ENCODE measurements at places on chromosomes 2 and 18.

- no peak for DNase-seq
Measured at GRCh38 chr2:118509319-118510004, 338.0 kb downstream of the EN1 start.

GRCh38 chr18:78855188-78855587, 124.4 kb upstream of the SALL3 start:
- DNase-seq = no peak

DNA sequence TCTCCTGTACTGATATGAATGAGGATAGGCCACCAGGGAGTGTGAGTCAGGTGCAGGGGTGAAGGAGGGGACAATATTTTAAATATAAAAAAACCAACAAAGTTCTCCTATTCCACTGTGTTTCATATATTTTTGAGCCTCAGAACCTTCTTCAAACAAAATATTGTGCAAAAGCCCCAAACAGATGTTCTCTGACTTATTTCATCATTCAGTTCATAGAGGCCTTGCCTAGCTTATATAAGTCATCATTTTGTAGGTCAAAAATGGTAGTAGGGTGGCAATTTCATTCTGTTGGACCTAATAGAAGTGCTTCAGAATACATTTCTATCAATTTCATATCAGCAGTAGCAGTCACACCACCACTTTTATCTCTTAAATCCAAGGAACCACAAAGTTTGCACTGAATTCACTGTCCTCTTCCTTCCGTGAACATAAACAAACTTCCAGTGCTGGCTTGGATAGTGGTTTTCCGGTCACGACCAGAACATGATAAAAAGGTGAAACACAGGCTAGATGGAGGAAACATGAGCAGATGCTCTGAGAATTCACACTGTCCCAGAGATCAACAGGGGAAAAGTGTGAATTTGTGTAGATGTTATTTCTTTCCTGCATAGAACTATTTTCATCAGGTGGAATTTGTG, 99.1 kb downstream of the EN1 start:
- DNase-seq = no peak

DNA sequence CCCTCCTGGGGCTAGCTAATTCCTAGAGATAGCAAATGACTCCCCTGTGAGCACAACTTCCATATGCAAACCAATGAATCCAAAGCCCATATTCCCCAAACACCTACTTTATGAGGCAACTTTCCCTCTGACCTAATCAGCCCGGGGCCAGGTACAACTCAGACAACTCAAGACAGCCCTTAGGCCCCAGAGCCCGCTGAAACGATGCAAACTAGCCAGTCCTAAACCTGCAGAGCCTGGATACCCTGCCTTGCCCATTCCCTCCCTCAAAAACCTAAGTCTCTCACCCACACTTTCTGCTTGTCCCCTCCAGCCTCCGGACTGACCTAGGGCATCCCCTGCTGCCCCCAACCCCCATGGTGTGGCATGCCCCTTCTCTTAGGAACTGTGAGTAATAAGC, 142.8 kb downstream of the ACTR3 start:
- no peak for DNase-seq

- no peak for DNase-seq
Measured at GRCh38 chr2:8548619-8549150, 133.2 kb upstream of the ID2 start.

DNA sequence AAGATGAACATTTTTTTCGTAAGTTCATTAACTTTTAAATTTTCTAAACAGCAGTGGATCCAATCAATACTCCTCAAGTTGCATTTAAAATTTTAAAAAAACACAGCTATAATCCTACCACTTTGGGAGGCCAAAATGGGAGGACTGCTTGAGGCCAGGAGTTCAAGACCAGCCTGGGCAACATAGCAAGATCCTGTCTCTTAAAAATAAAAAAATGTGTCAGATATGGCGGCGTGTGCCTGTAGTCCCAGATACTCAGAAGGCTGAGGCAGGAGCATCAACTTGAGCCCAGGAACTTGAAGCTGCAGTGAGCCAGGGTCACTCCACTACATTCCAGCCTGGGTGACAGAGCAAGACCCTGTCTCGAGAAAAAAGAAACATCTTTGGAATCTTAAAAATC, 59.8 kb upstream of the RNU4ATAC start:
- DNase-seq = no peak

GRCh38 chr2:105886029-105886454, 141.3 kb downstream of the NCK2 start:
- no peak for DNase-seq

GRCh38 chr18:45488645-45489044, 126.6 kb upstream of the SLC14A2 start:
- no peak for DNase-seq

DNA sequence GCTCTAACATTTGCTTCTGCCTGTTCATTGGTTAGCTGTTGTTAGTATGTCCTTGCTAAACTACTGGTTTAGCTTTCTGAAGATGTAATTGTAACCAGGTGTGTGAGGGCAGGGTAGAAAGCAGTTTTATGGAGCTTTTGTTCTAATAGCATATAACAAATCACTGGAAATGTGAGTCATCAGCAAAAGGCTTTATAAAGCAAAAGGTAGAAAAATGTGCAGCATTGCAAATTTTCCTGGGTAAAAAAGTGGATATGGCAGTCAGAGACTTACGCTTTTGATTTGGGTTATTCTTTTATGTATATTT, 85.3 kb downstream of the ZNF407 start:
- no peak for DNase-seq

GRCh38 chr2:190406805-190407204, 1.4 kb upstream of the MFSD6 start:
- no peak for DNase-seq

- no peak for DNase-seq
Measured at GRCh38 chr2:238561230-238561629, 134.5 kb downstream of the ASB1 start.

GRCh38 chr2:195945056-195945455, 123.6 kb downstream of the DNAH7 start:
- DNase-seq = no peak

DNA sequence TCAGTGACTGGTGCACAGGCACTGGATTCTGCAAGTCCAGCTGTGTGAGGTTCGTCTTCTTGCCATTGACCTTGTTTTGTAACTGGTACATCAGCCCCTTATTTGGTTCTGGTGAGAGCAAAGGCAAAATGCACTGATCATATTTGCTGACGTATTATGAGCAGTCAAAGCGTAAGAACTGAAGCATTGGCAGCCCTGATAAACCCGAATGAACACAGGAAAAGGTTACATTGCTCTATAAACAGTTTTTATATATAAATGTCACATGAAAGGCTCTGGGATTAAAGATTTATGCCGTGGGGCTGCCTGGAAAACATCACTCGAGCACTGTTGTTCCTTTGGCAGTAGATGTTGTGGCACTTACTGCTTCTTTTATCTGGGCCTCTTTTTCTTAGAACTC, 167.9 kb downstream of the IRS1 start:
- DNase-seq = no peak

- DNase-seq = no peak
Measured at GRCh38 chr2:46517485-46517884, 38.1 kb downstream of the TMEM247 start.

GRCh38 chr2:69547984-69548715, 95.4 kb downstream of the AAK1 start:
- no peak for DNase-seq

- DNase-seq = no peak
Measured at GRCh38 chr2:217160978-217161973, 301.4 kb upstream of the TNP1 start.

DNA sequence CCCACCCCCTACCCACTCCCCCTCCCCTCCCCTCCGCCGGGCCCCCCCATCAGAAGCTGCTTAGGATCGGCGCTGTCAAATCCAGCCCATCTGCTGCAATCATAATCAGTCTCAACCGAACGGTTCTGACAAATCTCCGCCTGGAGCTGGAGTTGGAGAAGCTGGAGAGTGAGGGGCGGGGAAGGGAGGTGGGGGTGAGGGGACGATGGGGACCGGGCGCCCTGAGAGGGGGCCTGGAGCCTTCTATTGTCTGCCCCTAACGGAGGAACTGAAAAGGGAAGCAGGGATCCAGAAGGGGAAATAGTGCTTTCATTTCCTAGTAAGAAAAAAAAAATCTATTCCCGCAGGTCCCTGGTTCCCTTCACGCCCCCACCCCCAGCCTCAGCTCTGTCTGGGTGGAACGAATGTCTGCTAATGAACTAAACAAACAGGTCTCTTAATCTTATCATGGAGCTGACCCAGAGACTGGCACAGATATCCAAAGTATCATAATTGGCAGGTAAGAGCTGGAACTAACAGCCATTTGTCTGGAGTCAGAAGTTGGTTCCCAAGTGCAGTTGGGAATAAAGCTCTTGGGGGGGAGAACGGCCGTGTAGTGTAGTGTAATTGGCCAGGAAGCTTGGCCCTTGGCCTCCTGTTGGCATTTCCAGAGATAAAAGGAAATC, 301.2 kb downstream of the NCKAP5 start:
- DNase-seq = no peak

DNA sequence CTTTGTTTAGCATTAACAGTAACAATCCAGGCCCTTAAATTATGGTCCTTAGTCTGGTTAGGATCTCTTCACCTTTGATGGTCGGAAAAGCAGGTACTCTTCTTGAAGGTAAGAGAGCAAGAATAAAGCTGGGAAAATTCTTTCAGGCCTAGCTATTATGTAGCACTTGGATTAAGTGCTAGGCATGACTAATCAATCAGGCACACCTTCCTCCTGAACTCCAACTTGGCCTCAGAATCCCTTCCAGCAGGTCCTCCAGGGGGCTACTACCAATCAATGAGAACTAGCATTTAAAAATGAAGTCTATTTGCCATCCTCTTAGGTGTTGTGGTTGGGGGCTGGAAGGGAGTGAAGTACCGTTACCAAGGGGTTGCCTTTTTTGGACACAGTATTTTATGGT, 3.7 kb downstream of the SMYD1 start:
- no peak for DNase-seq

- DNase-seq = no peak
Measured at GRCh38 chr2:239144713-239144999, 256.2 kb downstream of the HDAC4 start.

DNA sequence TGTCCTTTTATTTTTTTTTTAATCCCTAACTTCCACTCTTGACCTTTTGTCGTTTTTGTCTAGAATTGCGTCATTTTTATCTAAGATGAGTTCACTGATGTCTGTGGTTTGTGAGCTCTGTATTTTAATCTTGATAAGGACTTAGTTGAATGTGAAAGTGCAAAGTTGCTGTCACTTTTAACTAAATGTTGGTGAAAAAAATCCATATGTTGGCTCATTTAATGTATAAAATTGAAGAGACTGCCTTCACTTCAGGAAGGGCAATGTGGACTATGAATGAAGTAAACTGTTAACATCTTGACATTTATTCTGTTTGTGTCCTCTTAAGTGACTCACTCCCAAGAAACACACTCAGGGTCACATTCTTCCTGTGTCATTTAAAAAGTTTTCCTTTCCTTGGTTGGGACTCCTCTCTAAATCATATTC, 256.6 kb upstream of the RASGRP3 start:
- DNase-seq = no peak

DNA sequence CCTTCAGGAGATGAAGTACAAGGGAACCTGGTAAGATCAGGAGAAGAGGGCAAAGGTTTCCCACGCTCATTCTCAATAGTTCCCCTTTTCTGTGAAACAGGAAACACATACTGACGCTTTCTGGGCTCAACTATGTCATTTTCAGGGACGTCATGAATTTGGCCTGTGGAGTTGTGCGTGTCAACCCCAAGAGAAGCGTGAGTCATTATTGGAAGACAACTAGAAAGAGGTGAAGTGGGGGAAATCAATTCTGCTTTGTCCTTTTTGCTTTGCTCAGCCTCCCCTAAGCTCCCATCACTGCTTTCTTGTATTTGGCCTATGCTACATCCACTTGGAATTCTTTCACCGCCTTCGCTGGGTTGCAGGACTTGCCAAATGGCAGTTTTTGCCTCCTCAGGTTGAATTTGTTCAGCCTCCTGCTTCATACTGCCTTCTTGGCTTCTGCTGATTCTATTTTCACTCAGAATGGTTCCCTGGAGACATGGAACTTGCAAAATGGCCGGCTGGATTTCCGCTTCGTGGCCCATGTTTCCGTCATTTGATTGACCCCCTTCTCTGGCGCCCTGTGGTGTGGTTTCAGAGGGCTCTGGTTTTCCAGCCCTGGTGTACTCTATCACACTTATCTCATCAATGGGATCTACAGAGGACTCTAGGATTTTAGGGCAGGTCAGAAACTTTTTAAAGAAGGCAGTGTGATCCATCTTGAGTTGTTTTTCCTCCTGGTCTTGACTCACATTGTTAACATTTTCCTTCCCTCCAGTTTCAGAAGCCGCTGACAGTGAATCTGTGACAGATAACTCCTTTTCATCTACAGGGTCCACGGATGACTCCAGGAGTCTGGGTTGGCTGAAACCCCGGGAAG, 93.3 kb downstream of the ALPK2 start:
- DNase-seq = no peak

DNA sequence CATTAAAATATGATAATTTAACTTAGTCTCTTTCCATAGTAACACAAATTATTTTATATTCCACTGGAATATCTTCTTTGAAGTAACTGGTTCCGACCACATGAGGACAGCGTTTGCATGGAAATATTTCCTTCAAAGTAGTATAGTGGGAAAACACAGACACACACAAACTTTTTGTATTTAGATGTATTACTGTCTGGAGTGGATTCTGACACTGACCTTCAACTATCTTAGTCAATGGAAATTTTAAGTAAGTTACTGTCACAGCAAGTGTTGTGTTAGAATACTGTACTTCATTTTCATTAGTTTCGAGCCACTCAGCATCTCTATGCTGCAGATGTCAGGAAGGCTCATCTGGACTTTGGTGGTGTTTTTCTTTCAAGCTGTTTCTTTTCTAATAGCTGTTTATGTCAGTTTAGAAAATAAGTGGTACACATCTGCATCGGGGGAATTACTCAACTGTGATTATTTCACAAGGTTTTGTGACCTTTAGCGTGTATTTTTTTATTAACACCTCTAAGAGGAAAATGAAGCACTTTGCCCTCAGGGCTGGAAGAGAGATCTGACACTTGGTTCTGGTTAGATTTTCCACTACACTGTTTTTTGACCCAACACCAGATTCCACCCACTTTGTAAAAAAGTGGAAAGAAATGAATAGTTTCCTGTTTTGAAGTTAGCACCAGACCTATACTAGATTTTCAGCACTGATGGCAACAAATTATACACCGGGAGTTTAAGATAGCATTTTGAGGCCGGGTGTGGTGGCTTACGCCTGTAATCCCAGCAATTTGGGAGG, 18.9 kb upstream of the THOC1 start:
- DNase-seq = no peak

Data from left colon (tissue), 2 donors.